Activated CD4-positive, alpha-beta T cell treated with anti-CD3 and anti-CD28 coated beads for 1 hour (primary cell): ENCODE measurements at places on chromosomes 7 and 10.

- DNase-seq: no peak
These were observed 27.7 kb upstream of the SDHAF3 start for GRCh38 chr7:97089771-97090170.

- no peak for DNase-seq
These were observed 57.7 kb downstream of the PRTFDC1 start for GRCh38 chr10:24894728-24895127.

GRCh38 chr10:114387784-114388183 is 16.5 kb downstream of the AFAP1L2 start:
- DNase-seq: no peak

DNA sequence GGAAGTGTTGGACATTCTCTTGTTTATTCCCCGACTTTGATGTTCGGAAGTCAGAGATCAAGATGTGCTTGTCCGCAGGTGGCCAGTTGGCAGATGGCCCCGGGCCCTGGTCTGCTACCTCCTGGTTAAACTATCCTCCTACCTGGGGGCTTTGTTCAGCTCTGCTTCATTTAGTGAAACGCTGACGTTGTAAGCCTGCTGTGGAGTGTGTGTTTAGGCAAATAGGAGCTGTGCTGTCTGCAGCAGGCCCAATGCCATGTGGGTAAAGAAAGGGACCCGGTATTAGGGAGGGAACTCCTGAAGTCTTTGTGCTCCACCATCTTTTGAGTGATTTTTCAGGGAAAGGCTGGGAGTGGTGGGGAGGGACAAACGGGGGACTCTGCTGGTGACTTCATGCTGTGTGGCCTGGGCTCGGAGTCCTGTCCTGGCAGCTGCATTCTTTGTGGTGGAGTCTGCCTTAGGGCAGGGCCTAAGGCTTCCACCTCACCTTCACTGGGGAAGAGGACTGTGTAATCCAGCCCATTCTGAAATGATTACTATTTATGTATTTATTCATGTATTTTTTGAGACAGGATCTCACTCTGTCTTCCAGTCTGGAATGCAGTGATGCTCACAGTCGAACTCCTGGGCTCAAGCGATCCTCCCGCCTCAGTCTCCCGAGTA is 171.1 kb upstream of the KLF6 start:
- DNase-seq: no peak

GRCh38 chr10:78575400-78575799 is 493.4 kb upstream of the ZMIZ1 start:
- no peak for DNase-seq

- DNase-seq: no peak
These were observed 151.1 kb upstream of the CACNA2D1 start for GRCh38 chr7:82594665-82595064.
